ENCODE measurements at places on chromosomes 11 and 22. TPM values are rescaled to one million over a fixed set of nuclear protein-coding genes. Genes with fewer than 3 reads are reported as not detected.

- peak overlapping the region; percentile 79 for H3K4me3 ChIP-seq
- H3K27me3 ChIP-seq = no peaks in the 10 kb centered on the region
- H3K4me1 ChIP-seq = peaks cover 32% of the 10 kb centered on the region
- H3K27ac ChIP-seq = peak overlapping the region; percentile 95
- peaks cover 29% of the 10 kb centered on the region for H3K36me3 ChIP-seq
- DNase-seq = peak; percentile 70
These were observed 25.5 kb upstream of the GRK2 start for GRCh38 chr11:67240576-67241389.

- no peaks in the 10 kb centered on the region for H3K4me1 ChIP-seq
- no peaks in the 10 kb centered on the region for H3K36me3 ChIP-seq
- H3K27ac ChIP-seq = no peak overlapping the region
- no peak overlapping the region for H3K4me3 ChIP-seq
- no peaks in the 10 kb centered on the region for H3K27me3 ChIP-seq
- no peak for DNase-seq
These were observed 12.1 kb downstream of the UBE2L6 start for GRCh38 chr11:57555393-57555792.

DNA sequence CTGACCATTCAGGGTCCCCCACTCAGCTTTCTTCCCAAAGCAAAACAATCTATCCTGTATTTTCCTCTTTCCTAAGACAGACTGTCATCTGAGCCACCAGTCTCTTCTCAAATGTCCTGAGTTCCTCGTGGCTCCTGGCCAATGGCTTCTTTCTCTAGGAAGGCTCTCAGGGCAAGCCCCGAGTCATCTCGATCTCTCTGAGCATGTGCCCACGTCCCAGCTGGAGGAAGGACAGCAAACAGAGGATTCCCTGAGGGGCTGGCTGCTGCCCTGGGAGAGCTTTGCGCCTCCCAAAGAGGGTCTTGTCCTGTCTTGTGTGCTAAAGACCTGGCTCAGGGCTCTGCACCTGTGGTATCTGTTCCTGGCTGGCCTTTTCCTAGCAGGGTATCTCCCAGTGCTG, 8.3 kb downstream of the SLC37A2 start:
- no peaks in the 10 kb centered on the region for H3K4me1 ChIP-seq
- no peak for DNase-seq
- H3K36me3 ChIP-seq = no peaks in the 10 kb centered on the region
- no peak overlapping the region for H3K4me3 ChIP-seq

DNA sequence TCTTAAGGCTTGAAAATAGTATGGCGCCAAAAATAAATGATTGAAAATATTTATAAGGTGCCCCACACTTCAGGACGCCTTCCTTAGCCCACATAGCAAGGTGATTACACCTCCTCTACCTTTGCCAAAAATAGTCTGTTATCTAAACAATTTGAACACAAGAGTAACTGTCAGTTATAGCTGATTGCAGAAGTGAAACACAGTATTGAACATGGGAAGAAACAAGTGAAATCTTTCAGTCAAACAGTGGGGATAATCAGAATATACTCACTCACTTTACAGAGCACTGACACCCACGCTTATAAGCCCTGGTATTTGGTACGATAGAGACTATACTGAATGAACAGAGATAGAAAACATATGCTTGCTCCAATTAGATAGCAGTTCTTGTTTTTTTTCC, 203.1 kb downstream of the RAB38 start:
- peaks cover 26% of the 10 kb centered on the region for H3K4me1 ChIP-seq
- no peaks in the 10 kb centered on the region for H3K27me3 ChIP-seq
- no peak overlapping the region for H3K27ac ChIP-seq
- H3K36me3 ChIP-seq = no peaks in the 10 kb centered on the region
- DNase-seq = no peak
- no peak overlapping the region for H3K4me3 ChIP-seq

TMEM132A gene
- total RNA-seq = 51.9 TPM

RPL3 gene
- total RNA-seq = 3,244 TPM

Data from GM23338 (cell line).